ENCODE measurements at places on chromosomes 16 and 17.

GRCh38 chr17:50443505-50443974 lies 17.5 kb downstream of the ACSF2 start:
- no peak for DNase-seq

- no peak for DNase-seq
Measured at GRCh38 chr17:34276826-34277225, 6.8 kb downstream of the CCL7 start.

GRCh38 chr16:85909932-85910853 lies 11.2 kb downstream of the IRF8 start:
- DNase-seq = no peak

DNA sequence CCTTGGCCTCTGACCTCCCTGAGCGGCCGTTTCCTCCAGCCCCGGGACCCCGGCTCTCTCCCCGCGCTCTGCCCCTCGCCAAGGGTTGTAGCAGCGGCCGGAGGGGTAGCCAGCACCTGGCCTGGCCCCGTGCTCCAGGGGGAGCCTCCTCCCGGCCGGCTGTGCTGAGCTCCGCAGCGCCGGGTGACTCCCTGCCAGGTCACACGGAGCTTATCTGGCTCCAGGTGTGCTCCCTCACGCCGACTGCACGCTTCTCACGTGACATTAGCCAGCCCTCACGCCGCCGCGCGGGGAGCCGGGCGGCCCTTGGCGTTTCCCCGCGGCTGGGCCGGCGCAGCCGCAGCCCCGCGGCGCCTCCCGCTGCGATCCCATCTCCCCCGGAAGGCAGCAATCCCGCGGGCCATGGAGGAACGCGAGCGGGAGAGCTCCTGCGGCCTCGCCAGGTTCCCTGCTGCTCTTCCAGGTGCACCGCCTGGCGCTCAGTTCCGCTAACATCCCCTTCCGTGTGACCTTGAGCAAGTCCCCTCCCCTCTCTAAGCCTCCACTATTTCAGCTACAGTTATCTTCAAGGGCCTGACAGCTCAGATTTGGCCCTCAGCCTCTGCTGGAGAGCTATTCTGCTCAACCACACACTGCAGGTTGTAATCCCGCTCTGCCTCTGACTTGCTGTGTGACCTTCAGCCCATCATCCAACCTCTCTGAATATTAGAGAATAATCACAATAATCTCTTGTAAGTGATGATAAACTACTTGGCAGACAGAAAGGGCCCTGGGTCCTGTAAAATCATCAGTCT lies 3.4 kb downstream of the MYO18A start:
- peak; percentile 77 for DNase-seq

Data from activated CD8-positive, alpha-beta memory T cell treated with anti-CD3 and anti-CD28 coated beads, Interleukin-2, amount 50 U/mL, for 48 hours (primary cell).